Ureter (tissue), 1 donor: ENCODE measurements at places on chromosomes 16 and 17. TPM values are rescaled to one million over a fixed set of nuclear protein-coding genes. Genes with fewer than 3 reads are reported as not detected.

Gene TPSB2
- total RNA-seq, result 36.9 TPM

Gene CBFA2T3
- 11.2 TPM for total RNA-seq

Gene EXOC3L1
- total RNA-seq, result 5.2 TPM

Gene ADAD2
- 0.42 TPM for total RNA-seq

Gene BHLHA9
- not detected for total RNA-seq

Gene TAF15
- total RNA-seq, result 269 TPM

Gene HSF5
- 0.18 TPM for total RNA-seq

DNA sequence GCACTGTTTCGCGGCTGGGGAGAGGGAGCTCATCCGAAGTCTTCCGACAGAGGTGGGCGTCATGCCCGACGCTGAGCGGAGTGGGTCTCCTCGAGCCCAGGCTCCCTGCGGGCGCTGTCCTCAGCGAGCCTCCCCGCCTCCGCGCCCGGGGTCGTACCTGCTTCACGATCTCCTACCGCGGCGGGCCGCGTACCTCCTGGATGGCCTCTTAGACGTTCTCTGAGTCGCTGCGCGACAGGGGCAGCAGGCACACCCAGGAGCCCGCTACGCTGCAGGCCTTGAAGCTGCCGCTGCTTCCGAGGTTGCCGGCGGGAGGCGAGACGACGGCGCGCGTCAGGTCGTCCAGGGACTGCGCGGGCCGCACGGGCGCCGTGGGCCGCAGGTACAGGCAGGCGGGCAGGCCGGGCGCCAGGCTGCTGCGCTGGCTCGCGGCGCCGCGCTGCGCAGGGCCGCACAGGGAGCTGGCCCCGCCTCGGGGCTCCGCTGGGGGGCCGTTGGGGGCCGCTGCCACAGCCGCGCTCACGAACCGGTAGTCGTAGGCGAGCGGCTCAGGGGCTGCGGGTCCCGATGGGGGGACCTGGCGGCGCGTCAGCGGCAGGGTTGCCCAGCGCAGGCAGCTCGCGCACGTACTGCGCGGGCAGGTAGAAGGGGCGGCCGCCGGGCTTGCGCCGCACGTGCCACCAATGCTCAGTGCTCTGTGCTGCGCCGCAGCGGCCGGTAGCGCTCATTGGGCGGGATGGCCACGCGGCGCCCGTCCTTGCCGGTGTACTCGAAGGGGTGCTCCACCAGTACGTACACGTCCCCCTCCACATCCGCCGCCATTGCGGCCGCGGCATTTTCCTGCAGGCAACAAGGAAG, 116.4 kb upstream of the SMURF2 start:
- no peak for DNase-seq

DNA sequence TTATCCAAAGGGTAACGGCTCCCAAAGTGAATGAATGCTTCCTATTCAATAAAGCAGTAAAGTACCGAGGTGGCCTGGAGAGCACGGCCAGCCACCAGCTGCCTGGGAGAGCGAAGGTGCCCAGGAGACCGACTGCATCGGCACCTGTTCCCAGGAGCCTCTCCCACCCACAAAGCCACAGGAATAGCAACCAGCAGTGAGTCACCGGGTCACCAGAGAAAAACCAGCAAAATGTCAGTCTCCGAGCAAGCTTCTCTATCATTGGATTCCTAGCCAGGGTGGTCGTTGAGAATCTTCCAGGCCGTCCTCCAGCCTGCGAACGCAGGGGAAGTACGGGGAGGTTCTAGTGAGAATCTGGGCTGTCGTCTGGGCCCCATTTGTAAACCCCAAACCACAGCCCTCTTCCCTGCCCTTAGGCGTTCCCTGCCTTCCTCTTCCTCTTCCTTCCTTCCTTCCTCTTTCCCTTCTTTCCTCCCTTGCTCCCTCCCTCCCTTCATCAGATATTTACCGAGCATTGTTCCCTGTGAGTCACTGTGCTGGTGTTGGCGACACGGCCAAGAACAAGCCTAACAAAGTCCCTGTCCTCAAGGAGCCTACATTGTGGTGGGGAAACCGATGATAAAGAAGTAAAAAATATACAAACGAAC, 114.6 kb downstream of the SLC39A11 start:
- DNase-seq, result no peak

GRCh38 chr16:57979006-57979585, 8.2 kb upstream of the CNGB1 start:
- DNase-seq, result no peak

GRCh38 chr17:74860872-74861661, 1.4 kb upstream of the GRIN2C start:
- DNase-seq, result no peak

GRCh38 chr17:10792151-10792550, 11.7 kb downstream of the TMEM238L start:
- peak; percentile 71 for DNase-seq

DNA sequence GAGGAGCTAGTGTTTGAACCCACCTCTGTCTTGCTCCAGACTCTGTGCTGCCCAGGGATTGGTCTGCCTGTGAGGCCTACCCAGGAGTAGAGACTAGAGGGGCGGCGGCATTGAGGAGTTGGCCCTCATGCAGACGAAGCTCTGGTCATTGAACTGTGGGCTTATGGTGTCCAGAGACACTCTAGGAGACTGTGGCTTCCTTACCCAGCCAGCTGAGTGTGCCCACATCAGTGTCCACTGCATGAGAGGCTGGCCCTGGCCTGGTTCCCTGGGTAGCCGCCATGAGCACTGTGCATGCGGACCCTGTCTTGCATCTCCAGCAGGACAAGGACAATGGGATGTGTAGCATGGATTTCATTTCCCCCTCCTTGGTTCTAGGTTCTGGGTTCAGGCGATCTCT, 14.0 kb downstream of the SGSM2 start:
- DNase-seq, result no peak

- no peak for DNase-seq
Measured at GRCh38 chr17:75516619-75517296, 430 bp downstream of the TSEN54 start.

GRCh38 chr17:929586-929985, 50.0 kb downstream of the NXN start:
- DNase-seq, result no peak

GRCh38 chr16:7351610-7352510, 19.2 kb downstream of the RBFOX1 start:
- DNase-seq, result no peak

- DNase-seq, result no peak
Measured at GRCh38 chr17:39579318-39580081, 28.2 kb downstream of the NEUROD2 start.

- no peak for DNase-seq
Measured at GRCh38 chr16:77972062-77972392, 50.3 kb upstream of the CLEC3A start.

DNA sequence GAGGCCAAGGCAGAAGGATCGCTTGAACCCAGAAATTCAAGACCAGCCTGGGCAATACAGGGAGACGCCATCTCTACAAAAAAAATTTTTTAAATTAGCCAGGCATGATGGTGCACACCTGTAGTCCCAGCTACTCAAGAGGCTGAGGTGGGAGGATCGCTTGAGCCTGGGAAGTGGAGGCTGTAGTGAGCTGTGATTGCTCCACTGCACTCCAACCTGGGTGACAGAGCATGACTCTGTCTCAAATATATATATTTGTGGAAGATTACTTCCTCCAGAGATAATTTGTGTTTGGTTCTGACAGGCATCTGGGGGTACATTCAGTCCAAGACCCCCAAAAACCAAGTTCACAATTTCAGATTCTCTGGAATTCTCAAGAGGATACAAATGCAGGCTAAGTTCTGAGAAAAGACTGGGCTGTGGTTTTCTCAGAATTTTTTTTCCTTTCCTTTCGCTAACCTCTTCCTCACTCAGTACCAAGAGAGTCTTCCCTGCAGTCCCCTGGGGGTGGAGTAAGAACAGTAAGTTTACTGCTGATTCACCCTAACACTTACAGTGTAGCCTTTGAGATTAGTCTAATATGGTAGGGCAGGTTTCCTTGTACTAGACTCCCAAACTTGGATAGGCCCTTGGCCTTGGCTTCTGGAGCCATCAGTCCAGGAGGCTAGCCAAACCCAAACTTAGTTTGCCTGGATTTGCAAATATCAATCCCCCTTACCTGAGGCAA, 15.1 kb downstream of the GSDMB start:
- DNase-seq, result peak; percentile 7

- DNase-seq, result no peak
Measured at GRCh38 chr17:46072998-46073397, 73.9 kb downstream of the STH start.

DNA sequence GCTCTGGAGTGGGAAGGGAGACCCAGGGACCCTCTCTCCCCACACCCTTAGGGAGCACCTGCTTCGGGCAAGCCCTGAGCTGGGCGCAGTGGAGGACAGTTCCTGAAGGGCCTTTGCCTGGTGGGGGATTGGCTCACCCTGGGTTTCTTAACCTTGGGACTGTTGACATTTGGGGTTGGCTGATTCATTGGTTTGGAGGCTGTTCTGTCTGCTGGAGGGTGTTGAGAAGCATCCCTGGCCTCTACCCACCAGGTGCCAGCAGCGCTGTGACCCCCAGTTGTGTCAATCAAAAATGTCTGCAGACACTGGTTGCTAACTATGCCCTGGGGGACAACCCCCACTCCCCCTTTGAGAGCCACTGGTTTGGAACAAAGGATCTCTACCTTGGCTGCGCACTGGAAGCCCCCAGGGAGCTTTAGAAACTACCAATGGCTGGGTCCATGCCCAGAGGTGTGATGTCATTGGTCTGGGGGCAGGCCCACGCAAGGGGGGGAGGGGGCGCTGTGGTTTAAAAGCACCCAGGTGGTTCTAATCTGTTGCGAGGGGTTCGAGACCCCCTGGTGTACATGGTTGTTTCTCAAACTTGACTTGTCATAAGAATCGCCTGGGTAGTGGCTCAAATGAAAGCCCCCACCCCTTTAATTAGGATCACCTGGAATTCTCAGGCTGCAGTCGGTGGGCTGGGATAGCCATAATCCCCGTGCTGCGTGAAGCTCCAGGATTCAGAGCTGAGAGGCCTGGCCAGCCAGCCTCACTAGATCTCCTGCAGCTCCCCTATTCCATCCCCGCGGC, 151.9 kb upstream of the GSE1 start:
- no peak for DNase-seq

DNA sequence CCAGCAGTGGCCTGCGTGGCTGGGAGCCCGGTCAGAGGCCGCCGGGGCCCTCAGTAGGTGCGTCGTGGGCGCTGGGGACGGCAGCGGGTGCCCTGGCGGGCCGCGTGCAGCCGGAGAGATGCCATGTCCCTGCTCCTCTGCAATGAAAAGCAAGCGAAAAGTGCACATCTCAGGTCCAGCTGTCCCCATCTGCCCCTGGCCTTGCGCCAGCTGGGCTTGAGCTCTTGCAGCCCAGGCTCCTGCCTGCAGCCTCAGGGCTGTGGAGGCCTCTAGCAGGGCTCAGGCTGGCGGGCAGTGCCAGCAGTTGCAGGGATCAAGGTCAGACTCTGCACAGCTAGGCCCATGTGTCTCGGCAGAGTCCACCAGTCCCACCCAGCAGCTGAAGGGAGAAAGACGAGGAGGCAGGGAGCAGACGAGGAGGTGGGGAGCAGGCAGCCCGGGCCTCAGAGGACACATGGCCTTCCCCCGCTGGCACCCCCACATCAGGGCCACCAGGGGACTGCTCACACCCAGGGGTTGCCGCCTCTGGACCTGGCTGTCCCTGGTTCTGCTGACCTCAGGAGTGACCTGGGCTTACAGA, 11.2 kb downstream of the SLC16A3 start:
- DNase-seq, result peak; percentile 45

- DNase-seq, result no peak
Measured at GRCh38 chr17:32814836-32815235, 62.1 kb downstream of the MYO1D start.

DNA sequence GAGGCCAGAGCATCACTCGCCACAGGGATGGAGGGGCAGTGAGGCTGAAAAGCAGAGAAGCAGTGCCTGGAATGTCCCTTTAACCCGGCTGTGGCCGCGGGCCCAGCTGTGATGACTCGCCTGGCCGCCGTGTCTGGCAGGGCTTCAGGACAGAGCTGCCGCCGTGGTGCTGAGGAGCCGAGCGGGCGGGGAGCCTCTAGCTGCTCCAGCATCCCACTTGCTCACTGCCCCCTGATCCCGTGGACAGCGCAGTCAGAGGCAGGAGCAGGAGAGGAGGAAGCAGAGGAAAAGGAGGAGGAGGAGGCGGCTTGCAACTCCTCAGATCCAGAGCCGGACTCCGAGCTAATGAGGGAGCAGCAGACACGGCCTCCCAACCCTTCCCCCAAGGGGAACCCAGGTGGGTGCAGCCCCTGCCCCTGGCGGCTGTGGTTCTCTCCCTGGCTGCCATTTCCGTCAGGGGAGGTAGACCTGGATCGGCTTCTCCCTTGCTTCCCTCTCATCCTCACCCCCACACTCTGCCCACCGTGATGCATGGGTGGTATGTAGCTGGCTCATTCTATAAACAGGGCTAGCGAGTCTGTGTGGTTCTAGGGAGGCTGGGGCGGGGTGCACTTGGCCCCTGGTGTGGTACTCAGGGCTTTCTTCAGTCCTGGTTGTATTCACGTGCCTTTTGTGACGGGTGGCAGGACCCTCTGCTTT, 165.7 kb downstream of the CMIP start:
- DNase-seq, result peak; percentile 72

DNA sequence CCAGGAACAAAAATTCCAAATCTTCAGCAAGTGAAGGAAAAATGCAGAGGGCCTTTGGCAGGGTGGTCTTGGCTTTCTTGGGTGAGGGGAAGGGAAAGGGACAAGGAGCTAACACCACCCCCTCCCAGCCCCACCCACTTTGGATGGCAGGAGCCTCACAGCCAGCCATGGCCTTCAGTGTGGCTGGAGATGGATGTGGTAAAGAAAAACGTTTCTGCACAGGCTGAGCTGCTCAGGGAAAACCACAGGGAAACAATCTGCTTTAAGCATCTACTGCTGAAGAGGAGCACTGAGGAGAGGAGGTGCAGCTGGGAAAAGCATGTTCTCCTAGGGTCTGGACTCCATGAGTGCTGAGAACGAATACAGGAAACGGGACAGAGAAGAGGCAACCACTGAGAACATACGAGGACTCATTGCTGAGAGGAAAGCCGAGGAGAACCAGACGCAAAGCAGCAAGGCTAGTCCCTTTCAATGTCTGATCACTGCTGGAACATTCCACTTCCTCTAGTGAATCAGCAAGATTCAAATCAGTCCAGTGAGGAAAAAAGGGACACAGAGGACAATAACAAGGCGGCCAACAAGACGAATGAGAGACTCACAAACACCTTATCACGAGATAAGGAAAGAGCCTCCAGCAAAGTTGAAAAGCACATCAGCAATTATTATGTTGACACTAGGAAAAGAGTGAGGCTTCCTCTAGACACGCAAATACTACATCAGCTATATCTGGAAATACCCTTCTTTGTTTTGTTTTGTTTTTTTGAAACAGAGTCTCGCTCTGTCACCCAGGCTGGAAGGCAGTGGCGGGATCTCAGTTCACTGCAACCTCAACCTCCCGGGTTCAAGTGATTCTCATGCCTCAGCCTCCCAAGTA, 41.7 kb downstream of the ZZEF1 start:
- no peak for DNase-seq

DNA sequence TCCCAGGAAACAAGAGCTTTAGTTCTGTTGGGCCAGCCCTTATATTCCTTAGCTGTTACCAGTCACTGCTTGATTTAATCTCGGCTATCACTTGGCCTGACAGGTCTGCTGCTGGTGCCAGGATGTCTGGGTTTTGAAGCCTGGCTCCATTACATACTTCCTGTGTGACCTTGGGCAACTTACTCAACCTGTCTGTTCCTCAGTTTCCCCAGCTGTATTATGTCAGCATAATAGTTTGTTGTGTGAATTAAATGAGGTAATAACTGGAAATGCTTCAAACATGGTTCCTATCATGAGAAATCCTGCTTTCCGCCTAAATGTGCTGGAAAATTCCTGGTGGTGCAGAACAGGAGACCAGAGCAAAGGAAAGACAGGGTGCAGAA, 50.6 kb upstream of the STH start:
- no peak for DNase-seq
